ENCODE measurements at places on chromosomes 2 and 18.

GRCh38 chr18:3388980-3389379 lies 61.0 kb upstream of the TGIF1 start:
- no peak for DNase-seq

- no peak for DNase-seq
Measured at GRCh38 chr2:173235947-173236803, 118.5 kb upstream of the CDCA7 start.

- no peak for DNase-seq
Measured at GRCh38 chr2:215728504-215729065, 284.8 kb downstream of the MREG start.

DNA sequence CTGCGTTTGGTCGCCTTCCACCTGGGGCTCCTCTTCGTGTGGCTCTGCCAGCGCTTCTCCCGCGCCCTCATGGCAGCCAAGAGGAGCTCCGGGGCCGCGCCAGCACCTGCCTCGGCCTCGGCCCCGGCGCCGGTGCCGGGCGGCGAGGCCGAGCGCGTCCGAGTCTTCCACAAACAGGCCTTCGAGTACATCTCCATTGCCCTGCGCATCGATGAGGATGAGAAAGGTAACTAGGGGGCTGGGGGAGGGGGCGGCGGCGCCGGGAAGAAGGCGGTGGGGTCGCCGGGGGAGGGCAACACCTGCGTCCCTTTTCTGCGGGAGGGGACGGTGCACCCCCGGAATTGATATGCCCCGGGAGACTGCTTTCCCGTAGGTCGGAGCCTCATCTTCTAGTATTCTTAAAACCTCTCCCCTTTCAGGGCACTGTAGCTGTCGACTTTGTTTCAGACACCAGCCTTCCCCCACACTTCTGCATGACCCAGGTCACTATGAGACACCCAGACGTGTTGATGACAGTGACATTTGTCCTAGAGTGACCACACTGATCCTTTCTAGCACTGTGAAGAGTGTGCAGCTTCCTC lies 755 bp downstream of the SPAST start:
- no peak for DNase-seq

GRCh38 chr2:71130905-71131244 lies 441 bp downstream of the MPHOSPH10 start:
- DNase-seq, result no peak

DNA sequence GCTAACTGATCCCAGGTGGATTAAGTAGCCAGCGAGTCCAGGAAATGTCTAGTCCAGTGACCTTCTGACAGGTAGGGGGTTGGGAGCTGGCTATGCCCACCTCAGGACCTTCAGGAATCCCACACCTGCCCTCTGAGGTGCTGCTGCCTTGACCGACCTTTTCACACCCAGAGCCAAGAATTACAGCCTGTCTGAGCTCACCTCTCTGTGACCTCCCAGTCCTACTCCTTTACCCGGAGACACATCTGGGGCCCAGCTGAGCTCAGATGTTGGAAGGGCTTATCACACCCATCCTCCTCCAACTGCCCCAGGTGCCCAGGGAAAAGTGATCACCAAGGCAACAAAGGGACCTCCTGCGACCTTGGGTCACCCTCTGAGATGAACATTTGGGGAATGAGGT lies 413.3 kb upstream of the TNP1 start:
- no peak for DNase-seq

DNA sequence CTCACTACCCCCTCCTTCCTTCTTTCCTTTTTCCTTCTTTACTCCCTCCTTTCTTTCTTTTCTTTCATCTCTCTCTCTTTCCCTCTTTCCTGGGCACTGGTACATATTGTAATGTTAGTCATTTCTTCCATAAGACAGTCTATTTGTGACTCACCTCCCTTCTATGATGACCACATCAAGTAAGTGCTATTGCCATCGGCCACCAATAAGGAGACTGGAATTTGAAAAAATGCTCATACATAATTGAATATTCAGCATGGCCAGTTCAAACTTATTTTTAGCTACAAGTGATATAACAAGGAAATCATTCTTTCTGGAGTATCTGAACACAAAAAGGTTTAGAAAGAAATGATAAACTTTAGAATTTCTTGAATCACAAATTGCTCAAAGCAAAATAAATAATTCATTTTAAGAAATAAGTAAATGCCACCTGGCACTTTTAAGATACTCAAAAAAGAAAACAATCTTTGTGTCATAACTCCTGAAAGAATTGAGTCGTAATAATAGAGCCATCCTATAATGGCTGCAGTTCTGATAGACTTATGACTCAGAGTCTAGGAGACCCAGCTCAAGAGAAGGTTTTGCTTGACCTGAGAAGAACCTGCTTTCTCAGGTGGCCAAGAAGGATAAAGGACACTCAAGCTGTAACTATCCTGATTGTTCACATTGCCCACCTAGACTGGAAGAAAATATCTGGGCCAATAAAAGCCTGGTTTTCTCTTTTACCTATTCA lies 51.6 kb upstream of the CCBE1 start:
- DNase-seq, result no peak

DNA sequence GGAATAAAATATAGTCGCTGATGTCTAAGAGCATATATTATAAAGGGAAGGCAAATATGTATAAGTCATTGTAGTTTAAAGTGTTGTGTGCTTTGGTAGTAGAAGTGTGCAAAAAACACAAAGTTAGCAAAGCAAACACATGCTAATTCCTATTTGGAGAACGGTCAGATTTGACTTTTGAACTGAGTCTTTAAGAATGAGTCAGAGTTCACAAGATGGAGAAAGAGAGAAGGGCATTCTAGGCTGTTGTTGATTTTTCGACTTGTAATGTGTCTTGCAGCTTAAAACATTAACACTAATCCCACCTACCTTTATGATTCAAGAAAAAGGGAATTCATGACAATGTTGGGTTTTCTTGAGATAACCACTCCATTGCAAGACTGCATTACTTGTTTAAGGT lies 98.1 kb downstream of the CRIM1 start:
- no peak for DNase-seq

DNA sequence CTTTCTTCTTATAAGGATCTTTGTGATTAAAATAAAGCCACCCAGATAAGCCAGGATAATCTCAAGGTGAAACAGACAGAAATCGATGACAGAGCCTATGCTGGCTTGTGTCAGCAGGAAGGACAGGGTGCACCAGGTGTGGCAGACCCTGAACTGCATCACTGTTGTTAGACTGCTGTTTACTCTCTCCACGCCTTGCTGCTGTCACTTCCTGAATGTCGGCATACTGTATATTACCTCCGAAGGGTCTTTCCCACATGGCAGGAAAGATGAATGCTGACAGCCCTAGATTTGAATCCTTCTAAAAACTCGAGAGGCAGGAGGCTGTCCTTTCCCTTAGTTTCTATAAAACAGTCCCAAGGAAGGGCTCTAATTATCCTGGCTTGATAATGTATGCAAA lies 18.9 kb upstream of the TMEM163 start:
- DNase-seq, result no peak

DNA sequence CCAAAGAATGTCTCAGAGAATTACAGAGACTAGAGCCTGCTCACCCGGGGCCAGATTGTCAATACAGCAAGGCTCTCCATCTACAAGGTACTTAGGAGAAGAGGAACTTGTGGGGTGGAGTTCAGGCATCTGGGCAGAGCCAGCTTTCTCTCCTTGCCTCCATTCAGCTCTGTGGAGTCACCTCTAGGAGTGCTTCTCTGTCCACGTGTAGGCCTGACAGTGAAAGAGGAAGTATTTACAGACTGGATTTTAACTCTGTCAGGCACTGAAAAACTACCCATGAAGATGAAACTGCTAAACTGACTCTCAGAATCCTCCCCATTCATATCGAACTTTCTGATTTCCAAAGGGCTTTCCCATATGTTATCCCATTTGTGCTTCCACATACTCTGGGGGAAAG lies 315.6 kb downstream of the SETBP1 start:
- no peak for DNase-seq

DNA sequence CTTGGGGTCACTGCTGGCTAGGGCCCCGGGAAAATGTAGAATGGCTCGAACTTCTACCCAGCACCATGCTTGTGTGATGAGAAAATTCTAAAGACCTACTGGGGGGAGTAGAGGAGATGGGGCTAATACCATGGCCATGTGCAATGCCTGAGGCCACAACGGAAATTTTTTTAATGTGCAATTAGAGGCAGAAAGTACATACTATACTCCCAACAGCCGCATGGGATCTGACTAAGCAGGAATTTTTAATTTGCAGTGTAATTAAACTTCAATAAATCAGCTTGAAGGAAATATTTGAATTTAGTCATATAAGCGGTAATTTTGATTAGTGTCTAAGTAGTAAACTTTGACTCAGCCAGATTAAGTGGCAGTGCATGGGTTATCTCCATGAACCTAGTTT lies 53.2 kb upstream of the CNGA3 start:
- DNase-seq, result no peak

- no peak for DNase-seq
Measured at GRCh38 chr2:176174382-176174823, 14.1 kb upstream of the HOXD1 start.

DNA sequence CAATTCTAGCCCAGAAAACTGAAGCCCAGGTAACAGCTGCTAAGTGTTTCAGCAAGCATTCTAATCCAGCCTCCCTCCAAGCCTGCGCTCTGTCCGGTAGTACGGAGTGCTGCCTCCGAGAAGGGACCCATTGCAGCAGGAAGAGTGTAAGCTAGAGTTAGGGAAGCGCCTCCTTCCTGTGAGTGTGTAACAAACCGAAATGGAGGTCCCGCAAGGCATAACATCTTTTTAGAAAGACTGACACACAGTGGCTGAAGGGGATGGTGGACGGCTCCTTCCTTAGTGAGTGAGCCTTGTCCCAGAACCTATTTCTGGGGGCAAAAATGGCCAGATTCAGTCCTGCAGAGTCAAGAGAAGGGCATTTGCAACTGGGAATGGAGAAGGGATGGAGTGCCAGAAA lies 12.2 kb downstream of the PKDCC start:
- DNase-seq, result no peak

DNA sequence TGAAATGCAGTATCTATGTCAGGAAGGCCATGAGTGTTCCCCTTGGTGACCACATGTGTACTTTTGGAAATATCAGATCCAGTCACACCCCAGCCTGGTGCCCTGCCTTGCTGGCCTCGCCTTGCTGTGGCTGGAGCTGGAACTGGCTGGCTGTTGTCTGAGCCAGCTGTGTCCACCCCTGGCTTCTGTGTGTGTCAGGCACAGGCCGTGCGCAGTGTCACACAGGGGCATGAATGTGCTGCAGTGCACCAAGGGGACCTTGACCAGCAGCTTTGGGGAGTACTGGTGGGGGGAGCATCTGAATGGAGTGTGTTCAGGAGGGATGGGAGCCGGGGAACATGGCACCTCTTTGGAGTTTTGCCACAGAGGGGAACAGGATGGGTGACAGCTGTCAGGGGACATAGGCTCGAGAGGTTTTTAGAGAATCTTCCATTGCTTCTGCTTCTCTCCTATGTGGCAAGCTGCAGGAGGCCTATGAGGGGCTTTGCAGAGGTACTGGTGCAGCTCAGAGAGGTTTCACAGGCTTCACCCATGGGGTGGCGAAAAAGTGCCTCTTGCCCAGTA lies 44.7 kb upstream of the FAHD2A start:
- no peak for DNase-seq

GRCh38 chr18:71304856-71305255 lies 1016.0 kb downstream of the SOCS6 start:
- DNase-seq, result no peak

GRCh38 chr2:112782234-112782799 lies 2.0 kb downstream of the IL1A start:
- no peak for DNase-seq

DNA sequence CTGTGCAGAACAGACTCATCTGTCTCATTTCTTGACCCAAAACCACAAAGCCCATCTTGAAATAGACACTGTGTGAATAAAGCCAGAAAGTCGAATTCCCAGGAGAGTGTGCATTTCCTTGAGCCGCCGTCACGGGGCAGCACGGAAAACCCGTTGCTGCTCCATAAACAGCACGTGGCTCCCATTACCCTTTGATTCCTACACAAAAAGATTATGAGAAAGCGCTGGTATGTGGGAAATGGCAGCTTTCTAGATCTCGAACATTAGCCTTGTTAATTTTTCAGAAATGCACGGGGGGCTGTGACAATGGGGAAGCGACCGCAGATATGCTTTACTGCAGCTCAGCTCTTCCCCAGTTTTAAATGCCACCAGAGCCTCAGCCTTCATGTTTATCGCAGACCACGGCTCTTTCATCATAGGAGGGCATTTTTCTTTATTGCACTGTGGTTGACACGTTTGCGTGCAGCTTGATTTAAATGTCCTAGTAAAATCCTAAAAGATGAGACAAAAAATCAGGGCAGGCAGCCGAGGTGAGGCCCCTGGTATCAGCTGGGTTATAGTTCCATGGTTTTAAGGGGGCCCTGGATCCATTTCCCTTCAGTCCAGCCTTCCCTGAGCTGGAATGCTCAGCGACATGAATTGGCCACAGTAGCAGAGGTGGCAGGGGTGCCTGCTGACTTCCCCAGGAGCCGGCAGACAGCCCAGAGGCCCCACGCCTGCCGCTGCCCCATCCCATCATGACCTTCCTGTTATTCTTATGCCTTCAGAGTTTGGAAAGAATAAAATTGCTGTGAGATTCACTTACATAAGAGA lies 249.3 kb downstream of the NDUFA10 start:
- DNase-seq, result no peak

DNA sequence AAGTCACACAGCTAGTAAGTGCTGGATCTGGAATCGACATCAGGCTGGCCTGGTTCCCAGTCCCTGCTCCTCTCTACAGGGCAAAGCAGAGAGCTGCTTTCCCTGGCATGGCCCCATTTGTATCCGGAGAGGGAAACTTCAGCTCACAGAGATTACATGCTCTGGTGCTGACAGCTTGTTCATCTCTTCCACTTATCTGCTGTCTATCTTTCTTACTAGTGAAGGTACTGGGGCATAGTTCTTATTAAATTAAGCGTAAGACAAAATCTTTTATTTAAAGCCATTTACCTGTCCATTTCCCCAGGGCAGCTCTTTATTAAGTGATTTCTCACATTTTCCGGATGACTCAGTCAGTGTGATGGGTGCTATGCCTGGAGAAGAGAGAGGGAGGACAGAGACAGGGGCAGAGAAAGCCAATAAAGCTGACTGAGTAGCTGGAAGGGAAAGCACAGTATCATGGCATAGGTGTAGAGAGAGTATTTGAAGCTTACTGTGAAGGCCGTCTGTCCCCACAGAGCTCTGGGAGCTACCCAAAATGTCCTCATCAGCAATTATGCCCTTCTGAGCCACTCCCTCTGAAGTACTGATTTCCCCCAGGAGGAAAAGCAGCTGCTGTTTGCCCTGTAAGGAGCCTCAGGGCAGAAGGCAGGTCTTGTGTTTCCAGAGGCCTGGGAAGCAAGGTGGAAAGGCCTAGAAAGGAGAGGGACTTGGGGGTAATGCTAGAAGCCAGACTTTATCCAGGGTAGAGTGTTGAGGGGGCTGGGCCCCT lies 44.1 kb upstream of the EPAS1 start:
- no peak for DNase-seq

GRCh38 chr2:127575941-127576432 lies 40.5 kb downstream of the MYO7B start:
- DNase-seq, result no peak

GRCh38 chr2:159096901-159097300 lies 128.5 kb downstream of the TANC1 start:
- DNase-seq, result no peak

DNA sequence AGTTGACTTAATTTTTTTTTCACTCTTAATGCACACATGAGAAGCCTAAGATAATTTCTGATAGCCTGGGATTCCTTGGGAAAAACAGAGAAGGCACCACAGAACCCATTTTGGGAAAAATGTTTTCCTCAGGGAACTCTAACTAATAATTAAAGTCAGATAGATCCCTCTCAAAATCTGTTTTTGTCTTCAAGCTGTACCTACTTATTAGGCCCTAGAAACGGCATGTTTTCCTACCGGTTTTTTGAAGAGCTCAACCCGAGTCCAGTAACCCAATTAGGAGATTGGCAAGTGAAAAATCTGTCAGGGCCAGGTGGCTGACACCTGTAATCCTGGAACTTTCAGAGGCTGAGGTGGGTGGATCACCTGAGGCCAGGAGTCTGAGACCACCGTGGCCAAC lies 16.1 kb upstream of the PDK1 start:
- no peak for DNase-seq

All from activated CD4-positive, alpha-beta T cell treated with anti-CD3 and anti-CD28 coated beads for 24 hours (primary cell).